ENCODE measurements at places on chromosomes 12 and 14.
A peak's percentile ranks its signal among the peaks of the same experiment; 100 is the strongest.

- peak; percentile 8 for DNase-seq
These were observed 6.2 kb upstream of the KRT86 start for GRCh38 chr12:52268212-52268611.

DNA sequence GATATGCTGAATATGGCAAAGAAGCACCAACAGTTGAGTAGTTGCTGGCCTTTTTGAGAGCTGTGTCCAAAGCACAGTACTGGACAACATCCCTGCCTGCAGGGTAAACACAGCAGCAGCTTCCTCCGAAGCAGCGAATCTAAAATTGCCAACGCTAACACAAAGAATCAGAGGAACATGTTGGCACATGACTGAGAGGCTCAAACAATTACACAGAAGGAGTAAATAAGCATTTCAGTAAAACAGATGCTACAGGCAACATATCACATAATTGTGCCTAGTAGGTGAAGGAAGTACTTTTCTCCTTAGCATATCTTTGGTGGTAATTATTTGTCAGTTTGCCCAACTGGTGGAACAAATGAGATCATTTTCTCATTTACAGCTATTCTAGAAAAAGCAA is 52.1 kb downstream of the KICS2 start:
- DNase-seq, result no peak

DNA sequence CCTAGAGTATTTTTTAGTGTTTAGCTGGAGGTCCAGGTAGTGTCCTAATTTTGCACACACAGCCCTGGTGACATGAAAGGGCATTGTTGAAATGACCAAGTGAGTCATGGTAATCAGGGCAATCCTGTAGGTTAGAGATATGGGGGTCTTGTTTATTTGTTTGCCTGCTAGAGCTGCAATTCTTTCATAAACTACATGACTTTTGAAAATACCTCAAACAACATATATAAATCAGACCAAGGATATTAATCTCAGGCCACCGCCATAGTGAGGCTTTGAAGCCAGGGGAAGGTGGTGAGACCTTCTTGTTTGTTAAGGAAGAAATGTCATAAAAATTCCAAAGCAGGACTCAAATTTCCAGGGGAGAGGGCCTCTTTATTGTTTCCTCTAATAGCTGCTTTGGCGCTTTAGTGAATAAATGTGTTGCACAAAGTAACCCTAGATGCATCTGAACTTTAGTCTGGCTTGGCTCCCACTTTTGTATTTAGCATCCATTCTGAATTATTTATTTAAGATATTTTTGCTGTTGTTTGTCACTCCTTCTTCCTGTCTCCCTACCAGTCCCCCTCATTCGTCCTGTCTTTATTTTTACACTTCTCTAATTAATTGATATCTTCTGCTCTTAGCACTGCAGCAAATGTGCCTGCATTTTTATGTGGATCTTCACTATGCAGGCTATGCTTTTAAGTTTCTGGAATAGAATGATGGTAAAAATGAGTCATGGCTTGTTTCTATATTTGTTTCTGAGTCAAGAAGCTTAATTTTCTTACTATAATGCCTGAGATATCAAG is 430.3 kb downstream of the RAD51B start:
- DNase-seq, result no peak

GRCh38 chr12:51997136-51997535 is 9.6 kb upstream of the TAMALIN start:
- no peak for DNase-seq

- peak; percentile 22 for DNase-seq
These were observed 45.7 kb upstream of the KCNA5 start for GRCh38 chr12:4997939-4998338.

DNA sequence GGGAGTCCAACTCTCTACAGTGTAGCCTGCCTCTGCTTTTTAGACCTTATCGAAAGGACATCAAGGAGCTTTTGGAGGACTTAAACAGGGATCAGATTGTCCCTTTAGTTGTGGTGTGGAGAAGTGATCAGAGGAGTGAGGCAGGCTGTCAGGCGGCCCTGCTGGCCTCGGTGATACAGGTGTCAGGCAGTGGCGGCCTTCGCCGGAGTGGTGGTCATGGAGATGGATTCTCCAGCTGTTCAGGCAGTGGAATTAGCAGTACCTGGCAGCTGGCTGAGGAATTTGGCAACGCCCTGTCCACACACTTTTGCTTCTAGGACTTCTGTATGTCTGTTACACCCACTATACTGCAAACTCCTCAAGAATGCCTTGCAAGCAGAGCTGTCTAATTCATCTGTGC is 4.2 kb upstream of the CLMN start:
- DNase-seq, result no peak

- DNase-seq, result no peak
These were observed 73.3 kb upstream of the PLXNC1 start for GRCh38 chr12:94074980-94075629.

GRCh38 chr14:67133144-67133543 is 56.1 kb upstream of the GARIN2 start:
- DNase-seq, result no peak

- DNase-seq, result no peak
These were observed 92.9 kb downstream of the FAR2 start for GRCh38 chr12:29241821-29242591.

GRCh38 chr14:100979780-100980179 is 76.3 kb upstream of the RTL1 start:
- no peak for DNase-seq

DNA sequence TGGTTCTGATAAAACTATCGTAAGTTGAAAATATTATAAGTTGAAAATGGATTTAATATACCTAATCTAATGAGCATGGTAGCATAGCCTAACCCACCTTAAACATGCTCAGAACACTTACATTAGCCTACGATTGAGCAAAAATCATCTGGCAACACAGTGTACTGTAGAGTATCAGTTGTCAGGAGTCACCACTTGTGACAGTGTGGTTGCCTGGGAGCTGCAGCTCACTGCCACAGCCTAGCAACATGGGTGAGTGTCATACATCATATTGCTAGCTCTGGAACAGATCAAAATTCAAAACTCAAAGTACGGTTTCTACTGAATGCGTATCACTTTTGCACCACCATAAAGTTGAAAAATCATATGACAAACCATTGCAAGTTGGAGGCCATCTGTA is 203.5 kb downstream of the ATXN7L3B start:
- DNase-seq, result no peak

DNA sequence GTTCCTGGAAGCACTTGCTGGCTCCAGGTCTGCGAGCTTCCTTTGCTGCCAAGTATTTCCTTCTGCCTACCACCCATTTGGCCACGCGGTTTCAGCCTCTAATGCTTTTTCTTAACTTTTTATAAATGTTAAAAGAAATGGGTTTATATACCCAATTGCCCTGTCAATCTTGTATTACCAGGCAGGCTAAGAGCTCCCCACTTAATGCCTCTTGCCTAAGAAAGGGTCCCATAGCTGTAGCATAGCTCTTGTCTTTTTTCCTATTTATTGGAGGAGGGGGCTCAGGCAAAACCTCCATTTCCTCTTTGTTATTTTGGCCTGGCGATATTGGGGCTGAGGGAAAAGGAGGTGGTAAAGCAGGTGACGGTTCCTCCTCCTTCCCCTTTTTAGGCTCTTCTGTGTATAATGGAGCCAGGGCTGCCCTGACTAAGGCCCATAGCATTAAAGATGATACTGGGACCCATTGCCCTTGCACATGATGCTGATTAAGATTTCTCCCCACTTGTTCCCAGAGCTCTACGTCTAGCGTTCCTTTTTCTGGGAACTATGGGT is 21.6 kb upstream of the BLTP3B start:
- no peak for DNase-seq

- DNase-seq, result peak; percentile 80
These were observed 768 bp downstream of the CEP170B start for GRCh38 chr14:104865631-104866441.

- DNase-seq, result no peak
These were observed 4.3 kb downstream of the RACGAP1 start for GRCh38 chr12:50021031-50021430.

GRCh38 chr14:43411841-43412240 is 1095.2 kb downstream of the FSCB start:
- DNase-seq, result no peak

GRCh38 chr12:52496590-52497071 is 3.6 kb upstream of the KRT6A start:
- no peak for DNase-seq

All from activated effector memory CD4-positive, alpha-beta T cell treated with anti-CD3 and anti-CD28 coated beads, Interleukin-2, amount 50 U/mL, for 16 hours (primary cell).